ENCODE measurements at places on chromosomes 3 and 15.

DNA sequence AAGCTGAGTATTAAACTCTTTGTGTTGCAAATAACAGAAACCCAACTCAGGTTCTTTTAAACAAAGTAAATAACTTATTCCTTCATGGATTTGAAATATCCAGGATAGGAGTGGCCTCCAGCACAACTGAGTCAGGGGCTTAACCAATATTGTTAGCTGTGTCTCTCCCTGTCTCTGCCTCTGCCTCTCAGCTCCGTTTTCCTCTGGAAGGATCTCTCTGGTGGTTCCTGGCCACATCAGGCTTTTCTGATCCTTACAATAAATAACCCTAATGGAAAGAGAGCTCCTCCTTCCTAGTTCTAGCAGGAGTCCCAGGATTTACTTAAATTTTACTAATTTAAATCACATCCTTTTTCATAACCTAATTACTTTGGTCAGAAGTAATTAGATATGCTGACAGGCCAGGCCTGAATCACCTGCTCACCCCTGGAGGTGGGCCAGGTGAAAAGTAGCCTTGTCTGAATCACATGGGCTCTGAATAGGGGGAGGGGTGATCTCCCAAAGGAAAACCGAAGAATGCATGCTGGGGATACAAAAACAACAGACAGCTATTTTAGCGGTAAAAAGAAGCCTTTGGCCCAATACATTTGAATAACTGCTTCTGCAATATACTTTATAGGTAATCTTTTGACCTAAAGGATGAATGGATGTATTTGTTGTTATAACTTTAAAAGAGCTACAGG lies 75.4 kb downstream of the REC114 start:
- DNase-seq: no peak

GRCh38 chr3:119310071-119310470 lies 15.9 kb downstream of the ARHGAP31 start:
- DNase-seq: no peak

DNA sequence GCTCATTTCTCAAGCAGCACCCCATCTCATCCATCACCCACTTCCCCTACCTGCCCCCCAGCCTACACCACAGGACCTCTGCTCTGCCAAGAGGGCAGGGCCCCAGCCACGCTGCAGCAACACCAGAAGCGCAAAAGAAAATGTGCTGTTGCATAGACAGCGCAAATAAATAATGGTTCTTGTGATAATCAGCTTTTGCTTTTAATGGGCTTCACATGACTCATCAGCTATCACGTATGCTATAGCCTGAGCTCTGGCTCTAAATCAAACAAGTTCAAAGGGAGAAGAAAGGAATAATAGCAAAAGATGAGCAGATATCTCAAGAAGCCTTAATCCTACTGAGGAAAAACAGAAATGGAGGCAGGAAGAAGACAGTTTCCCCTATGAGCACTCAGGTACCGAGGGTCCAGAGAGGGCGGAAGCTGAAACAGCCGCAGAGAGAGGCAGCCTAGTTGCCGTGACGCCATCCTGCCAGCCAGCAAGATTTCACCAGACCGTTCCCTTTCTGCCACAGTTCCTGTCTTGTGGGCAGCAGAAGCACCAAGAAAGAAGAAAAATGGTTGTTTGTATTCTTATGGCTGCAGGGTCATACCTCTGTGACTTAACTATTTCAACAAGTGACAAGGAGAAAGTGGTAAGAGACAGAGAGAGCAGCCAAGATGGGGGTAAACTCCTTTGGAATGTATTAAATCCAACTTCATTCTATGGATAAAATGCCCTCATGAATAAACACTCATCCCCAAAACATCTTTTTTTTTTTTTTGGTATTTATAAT lies 22.0 kb downstream of the RAB27A start:
- no peak for DNase-seq

- no peak for DNase-seq
Observed at GRCh38 chr3:188169830-188170455, 16.0 kb downstream of the LPP start.

GRCh38 chr3:82030916-82031315 lies 269.5 kb upstream of the GBE1 start:
- DNase-seq: no peak

Data from NCI-H1092 (cell line).